Kidney (tissue), 22 donors: ENCODE measurements at places on chromosomes 6 and 20. TPM values are rescaled to one million over a fixed set of nuclear protein-coding genes. Genes with fewer than 3 reads are reported as not detected.

The FAM217A gene
- total RNA-seq = not detected

The TAAR2 gene
- not detected for total RNA-seq

The SIRPB1 gene
- total RNA-seq = 8.2 TPM

The CNR1 gene
- total RNA-seq = 4.8 TPM

The FGD2 gene
- total RNA-seq = 49.5 TPM

The PSORS1C2 gene
- not detected for total RNA-seq

The SALL4 gene
- total RNA-seq = 0.09 TPM

The WFDC12 gene
- total RNA-seq = 1.4 TPM

The EDN1 gene
- 16.6 TPM for total RNA-seq

The RGS17 gene
- total RNA-seq = 0.28 TPM

The SLPI gene
- total RNA-seq = 3,615 TPM

The WASF1 gene
- total RNA-seq = 9.7 TPM

The C6orf52 gene
- total RNA-seq = 1.5 TPM

The ZNF165 gene
- total RNA-seq = 3.6 TPM

The SRMS gene
- total RNA-seq = 0.38 TPM

The MUCL3 gene
- 0.13 TPM for total RNA-seq

The MAP3K5 gene
- total RNA-seq = 32.9 TPM

The SS18L1 gene
- 12.0 TPM for total RNA-seq

The ZC2HC1B gene
- total RNA-seq = not detected
